Stimulated activated CD4-positive, alpha-beta T cell treated with anti-CD3 and anti-CD28 coated beads, Interleukin-1b, Interleukin-23, amount 100 ng/mL, for 24 hours (primary cell): ENCODE measurements at places on chromosomes 7 and 10.

- DNase-seq, result no peak
Observed at GRCh38 chr10:75395932-75396630, 5.5 kb downstream of the ZNF503 start.

DNA sequence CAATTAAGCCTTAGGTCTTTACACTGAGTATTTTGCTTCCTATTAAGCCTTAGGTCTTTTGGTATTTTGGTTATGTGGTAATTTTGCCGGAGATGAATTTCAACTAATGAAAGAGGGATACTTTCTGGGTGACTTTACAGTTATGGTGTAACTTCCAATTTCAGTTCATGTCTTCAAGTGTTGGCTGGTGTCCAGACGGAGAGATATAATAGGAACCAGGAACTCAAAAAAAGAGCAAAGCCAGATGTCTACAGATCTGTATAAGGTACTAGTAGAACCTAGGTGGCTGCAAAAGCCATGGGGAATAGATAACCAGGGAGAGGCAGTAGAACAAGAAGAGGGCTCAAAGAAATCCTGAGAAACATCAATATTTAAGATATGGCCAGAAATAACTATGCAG, 12.3 kb downstream of the ERCC6 start:
- no peak for DNase-seq

DNA sequence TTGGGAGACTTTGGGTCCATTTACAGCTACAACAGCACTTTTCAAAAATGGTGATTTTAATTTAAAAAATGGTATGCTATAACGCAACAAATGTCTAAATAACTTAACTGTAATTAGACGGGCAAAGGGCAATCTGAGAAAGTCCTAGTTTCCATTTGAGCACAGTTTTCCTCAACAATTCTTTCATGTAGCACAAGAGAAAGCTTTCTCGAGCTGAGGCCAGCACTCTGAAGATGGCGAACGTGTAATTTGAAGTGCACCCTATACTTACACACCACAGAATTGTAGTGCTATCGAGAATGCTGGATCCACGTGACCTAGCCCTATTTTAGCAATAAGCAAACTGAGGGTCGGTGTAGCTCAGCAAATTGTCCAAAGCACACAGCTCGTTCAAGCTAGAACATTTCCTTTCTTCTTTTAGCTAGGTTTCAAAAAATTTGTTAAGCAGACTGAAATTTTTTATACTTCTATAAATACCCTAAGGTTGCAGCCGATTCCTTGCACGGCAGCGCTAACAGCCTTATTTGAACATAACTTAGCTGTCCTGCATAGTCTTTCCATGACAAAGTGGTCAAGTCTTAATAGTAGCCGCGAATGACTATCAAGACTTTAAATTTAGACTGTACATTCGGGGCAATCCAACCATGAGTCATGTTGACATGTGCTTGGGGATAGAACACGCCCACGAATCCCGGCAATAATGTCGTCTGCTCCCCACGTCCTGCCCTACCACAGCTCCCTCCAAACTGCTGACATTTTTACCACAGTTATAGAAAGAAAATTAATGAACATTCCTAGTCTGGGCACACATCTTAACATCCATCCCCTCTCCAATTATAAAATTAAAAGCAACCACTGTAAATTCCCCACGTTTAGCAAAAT, 10.0 kb downstream of the KLF6 start:
- no peak for DNase-seq

DNA sequence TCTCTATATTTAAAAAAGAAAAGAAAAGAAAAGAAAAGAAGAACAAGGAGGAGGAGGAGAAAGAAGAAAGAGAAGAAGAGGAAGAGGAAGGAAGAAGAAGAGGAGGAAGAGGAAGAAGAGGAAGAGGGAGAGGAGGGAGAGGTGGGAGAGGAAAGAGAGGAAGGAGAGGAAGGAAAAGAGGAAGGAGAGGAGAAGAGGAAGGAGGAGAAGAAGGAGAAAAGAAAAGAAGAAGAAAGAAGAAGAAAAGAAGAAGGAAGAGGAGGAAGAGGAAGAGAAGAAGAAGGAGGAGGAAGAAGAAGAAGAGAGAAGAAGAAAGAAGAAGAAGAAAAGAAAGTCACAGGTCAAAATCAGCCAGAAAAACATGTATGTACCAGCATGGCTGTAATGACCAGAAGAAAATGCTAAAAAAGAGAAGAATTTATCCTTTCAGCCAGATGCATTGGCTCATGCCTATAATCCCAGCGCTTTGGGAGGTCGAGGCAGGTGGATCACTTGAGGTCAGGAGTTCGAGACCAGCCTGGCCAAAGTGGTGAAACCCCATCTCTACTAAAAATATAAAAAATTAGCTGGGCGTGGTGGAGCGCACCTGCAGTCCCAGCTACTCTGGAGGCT, 5.3 kb upstream of the POR start:
- DNase-seq, result no peak

DNA sequence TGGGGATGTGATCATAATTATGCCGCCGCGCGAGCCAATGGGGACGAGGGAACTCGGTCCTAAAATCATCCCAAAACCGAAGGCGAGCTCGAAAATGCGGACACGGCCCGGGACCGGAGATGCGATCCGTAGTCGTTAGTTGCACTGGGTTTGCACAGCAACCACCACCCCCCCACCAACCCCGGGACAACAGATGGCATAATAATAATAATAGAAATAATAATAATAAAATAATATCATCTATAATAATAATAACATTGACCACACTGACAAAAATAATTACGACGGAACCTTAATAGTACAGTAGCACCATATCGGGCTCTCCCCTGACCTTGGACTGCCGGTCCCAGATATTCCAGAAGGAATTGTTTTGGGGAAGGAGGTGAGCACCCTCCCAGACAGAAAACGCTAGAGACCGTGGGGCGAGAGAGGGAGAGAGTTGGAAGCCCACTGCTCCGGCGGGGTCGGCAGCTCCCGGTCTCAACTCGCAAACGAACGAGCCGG, 1.1 kb upstream of the EMX2 start:
- DNase-seq, result no peak

- no peak for DNase-seq
Observed at GRCh38 chr7:31022726-31023125, 29.4 kb upstream of the ADCYAP1R1 start.

DNA sequence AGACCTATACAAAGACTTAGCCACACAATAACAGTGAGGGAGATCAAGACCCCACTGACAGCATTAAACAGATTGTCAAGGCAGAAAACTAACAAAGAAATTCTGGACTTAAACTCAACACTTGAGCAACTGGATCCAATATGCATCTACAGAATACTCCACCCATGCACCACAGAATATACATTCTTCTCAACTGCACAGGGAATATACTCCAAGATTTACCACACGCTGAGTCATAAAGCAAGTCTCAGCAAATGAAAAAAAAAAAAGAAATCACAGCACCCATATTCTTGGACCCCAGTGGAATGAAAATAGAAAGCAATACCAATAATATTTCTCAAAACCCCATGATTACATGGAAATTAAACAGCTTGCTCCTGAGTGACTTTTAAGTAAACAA, 680.2 kb downstream of the PCDH15 start:
- DNase-seq, result no peak

- no peak for DNase-seq
Observed at GRCh38 chr7:127527561-127527960, 57.8 kb downstream of the GCC1 start.

GRCh38 chr7:120775755-120776154, 82.2 kb downstream of the TSPAN12 start:
- DNase-seq, result no peak

- DNase-seq, result no peak
Observed at GRCh38 chr7:73717025-73717807, 2.3 kb downstream of the STX1A start.

GRCh38 chr10:33093362-33093761, 135.3 kb upstream of the ITGB1 start:
- DNase-seq, result no peak

DNA sequence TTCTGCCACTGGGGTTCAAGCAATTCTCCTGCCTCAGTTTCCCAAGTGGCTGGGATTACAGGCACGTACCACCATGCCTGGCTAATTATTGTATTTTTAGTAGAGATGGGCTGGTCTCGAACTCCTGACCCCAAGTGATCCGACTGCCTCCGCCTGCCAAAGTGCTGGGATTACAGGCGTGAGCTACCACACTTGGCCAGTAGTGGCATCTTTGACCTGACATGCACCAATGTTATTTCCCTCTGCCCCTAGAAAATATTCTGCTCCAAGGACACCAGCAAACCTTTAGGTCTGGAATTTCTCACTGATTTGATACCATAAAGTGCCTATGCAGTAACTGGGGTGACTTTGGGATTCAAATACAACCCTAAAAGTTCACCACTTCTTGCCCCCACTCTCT, 179.4 kb downstream of the ARID5B start:
- no peak for DNase-seq

DNA sequence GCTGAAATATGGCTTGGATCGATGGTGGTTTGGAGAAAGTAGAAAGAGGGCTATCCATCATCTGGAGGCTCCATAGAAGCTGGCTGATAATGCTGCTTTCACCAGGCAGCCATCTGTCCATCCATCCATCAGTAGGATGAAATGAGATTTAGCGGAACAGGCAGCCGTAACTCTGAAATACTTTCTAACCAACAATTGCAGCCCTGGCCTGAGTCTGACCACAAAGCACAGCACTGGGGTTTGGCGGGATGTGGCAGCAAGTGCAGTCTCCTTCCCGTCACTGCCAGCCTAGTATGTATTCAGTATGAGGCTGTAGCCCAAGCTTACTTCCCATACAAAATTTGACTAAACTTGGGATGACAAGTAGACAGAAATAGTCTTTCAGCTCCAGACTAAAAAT, 38.0 kb downstream of the R3HCC1L start:
- no peak for DNase-seq

DNA sequence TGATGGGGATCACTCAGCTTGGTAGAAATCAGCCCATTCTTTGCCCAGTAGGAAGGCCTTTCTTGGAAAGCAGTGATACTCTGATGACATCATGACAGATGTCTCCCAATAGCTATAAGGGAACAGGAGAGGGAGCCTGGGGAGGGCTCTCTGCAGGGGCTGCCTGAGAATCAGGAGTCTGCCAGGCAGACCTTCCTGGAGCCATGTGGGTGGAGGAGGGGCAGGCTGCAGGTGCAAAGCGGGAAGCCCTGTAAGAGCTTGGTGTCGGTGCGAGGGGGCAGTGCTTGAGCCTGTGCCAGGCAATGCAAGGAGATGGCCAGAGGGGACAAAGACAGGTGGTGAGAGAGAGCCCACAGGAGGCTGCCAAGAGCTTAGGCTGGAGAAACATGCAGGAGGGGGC, 5.0 kb upstream of the TNS3 start:
- DNase-seq, result no peak

- DNase-seq, result no peak
Observed at GRCh38 chr7:150341263-150342120, at the start of gene RARRES2. Gene RARRES2, minus strand, starts transcription at chr7:150341629. Its CDS starts 1,020 bp downstream, at chr7:150340609.

- no peak for DNase-seq
Observed at GRCh38 chr7:129986600-129986999, 33.8 kb upstream of the UBE2H start.

GRCh38 chr7:82481499-82482097, 38.0 kb upstream of the CACNA2D1 start:
- DNase-seq, result no peak

DNA sequence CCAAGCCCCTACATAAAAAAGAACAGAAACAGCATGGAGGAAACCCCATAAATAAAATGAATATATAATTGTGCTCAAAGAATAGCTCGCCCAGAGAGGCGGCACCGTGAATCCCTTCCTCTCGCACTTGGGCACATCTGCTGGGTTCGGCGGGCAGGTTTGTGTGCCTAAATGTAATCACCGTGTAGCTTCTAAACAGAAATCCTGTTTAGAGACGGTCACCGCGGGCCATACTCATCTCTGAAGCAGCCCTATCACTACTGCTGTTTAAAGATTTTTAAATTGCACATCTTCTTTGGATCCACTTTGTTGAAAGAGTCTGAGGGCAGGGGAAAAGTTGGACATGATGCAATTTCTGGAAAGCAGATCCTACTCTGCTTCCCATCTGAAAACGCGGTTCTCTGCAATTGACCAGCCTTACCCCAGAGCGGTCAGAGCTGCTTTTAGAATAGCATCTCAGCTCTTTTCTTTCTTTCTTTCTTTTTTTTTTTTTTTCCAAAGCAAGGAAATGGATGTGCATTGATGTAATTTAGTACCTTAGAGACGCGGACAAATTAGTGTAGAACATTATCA, 6.4 kb downstream of the DRGX start:
- DNase-seq, result no peak

DNA sequence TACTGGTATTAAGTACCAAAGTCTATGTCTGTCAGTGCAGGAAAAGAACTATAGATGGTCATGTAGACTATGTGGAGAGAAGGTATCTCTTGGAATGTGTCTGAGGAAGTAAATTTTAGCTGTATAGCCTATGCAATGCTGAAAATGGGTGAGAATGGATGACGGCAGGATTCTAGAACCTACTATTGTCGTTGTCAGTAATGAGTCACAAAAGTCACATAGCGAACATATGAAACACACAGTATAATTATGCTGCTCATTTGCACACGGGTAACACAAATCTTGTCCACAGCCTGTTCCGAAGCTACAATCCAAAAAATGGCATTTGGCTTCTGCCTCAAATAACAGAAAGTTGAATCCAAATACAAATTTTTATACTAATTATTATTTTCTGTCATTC, 33.6 kb upstream of the KMT2E start:
- no peak for DNase-seq

DNA sequence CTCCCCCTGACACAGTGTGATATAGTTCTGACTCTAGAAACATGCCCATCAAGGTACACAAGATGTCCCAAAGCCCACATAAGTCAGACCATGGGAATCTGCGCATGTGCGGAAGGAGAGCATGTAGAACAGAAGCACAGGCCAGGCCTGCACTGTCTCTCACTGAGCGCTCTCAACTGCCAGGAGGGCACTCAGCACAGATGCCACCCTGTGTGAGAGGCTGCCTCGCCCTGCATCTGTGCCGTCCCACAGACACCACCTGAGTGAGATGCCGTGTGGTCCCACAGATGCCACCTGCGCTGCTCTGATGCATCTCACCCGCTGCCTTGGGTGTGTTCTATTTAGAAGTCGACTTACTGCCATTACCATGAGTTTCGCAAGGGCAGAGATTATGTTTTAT, 98.4 kb downstream of the VOPP1 start:
- no peak for DNase-seq

- no peak for DNase-seq
Observed at GRCh38 chr7:117654780-117655179, 175.0 kb downstream of the CFTR start.

DNA sequence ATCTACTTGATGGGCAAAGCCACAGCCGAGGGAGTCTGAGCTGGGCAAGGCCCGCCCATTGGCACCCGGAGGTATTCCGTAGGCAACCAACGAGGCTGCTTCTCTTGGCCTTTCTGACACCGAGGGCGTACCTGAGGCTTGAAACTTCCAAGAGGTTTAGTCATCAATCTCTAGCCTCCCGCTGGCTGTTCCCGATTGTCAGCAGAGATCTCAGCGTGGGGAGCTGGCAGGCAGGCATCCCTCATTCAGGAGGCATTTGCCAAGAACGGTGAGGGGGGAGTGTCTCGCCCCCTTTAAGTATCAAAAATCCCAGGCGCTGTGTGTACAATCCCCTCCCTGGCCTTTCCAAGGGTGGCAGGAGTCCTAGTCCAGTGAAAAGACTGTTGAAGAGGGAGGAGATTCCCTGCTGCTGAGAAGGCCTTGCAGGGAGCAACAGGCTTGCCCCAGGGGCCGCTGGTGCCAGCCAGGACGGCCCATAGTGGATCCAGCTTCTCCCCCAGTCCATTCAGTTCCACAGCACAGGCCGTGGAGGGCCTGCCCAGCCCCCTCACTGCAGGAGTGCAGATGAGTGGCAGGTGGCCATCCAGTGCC, 39.7 kb downstream of the OAT start:
- no peak for DNase-seq

GRCh38 chr7:55351263-55351662, 13.9 kb upstream of the LANCL2 start:
- DNase-seq, result no peak

- no peak for DNase-seq
Observed at GRCh38 chr7:102006695-102007094, 189.3 kb downstream of the CUX1 start.
